ENCODE measurements at places on chromosomes 11 and 22. TPM values are rescaled to one million over a fixed set of nuclear protein-coding genes. Genes with fewer than 3 reads are reported as not detected.

Gene SNX15
- 18.3 TPM for total RNA-seq

GRCh38 chr11:47928426-47928825, 51.9 kb upstream of the PTPRJ start:
- no peak for DNase-seq

DNA sequence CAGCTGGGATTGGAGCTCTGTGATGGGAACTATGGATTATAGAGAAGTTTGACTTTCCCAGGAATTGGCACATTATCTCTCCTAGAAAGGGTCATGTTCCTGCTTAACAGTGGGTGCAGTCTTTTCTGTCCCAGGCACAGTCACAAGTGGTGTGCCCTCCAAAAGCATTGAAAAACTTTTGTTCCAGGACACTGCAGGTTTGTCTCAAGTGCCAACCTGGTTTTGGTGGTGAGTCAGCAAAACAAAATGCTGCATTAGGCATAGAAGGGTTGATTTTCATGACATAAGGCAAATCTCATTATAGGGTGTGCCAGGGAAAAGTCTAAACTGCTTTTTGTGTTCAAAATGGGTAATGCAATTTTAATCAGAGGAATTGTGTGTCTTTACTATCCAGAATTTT, 4.9 kb downstream of the HTATIP2 start:
- DNase-seq: peak; percentile 75

GRCh38 chr11:66853242-66854229, 3.3 kb upstream of the LRFN4 start:
- no peak for DNase-seq
